ENCODE measurements at places on chromosomes 12 and 14.

DNA sequence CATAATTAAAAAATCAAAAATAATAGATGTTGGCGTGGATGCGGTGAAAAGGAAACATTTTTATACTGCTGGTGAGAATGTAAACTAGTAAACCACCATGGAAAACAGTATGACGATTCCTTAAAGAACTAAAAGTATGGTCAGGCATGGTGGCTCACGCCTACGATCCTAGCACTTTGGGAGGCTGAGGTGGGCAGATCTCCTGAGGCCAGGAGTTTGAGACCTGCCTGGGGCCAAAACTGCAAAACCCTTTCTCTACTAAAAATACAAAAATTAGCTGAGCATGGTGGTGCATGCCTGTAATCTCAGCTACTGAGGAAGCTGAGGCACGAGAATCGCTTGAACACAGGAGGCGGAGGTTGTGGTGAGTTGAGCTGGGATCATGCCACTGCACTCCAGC is 195.7 kb upstream of the BMP4 start:
- DNase-seq = no peak

DNA sequence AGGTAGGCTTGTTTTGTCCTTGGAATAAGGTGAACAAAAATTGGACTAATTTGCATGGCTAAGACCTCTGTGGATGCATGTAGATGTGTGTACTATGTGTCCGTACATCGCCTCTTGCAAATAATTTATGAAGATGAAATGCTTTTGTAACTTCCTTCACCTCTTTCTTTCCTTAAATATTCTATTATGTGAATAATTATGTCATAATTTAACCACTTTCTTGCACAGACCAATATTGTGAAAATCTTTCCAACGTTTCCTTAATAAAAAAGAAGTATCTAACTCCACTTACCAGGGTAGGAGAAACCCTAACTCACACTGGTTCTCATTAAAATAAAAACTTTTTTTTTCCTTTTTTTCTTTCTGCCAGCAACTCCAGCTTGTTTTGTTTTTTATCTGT is 4.0 kb downstream of the NANOG start:
- no peak for DNase-seq

DNA sequence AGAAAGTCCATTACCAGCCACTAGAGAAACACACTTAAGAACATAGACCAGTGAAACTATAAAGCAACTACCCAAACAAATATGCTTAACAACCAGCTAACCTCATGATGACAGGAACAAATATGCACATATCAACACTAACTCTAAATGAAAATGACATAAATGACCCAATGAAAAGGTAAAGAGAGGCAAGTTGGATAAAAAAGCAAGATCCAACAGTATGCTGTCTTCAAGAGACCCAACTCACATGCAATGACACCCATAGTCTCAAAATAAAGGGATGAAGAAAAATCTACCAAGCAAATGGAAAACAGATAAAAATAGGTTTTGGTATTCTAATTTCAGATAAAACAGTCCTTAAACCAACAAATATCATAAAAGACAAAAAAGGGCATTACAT is 77.8 kb downstream of the TMTC3 start:
- DNase-seq = no peak

- DNase-seq = no peak
Measured at GRCh38 chr12:94170690-94171594, 22.6 kb downstream of the PLXNC1 start.

- no peak for DNase-seq
Measured at GRCh38 chr12:30805959-30806358, 51.2 kb upstream of the CAPRIN2 start.

DNA sequence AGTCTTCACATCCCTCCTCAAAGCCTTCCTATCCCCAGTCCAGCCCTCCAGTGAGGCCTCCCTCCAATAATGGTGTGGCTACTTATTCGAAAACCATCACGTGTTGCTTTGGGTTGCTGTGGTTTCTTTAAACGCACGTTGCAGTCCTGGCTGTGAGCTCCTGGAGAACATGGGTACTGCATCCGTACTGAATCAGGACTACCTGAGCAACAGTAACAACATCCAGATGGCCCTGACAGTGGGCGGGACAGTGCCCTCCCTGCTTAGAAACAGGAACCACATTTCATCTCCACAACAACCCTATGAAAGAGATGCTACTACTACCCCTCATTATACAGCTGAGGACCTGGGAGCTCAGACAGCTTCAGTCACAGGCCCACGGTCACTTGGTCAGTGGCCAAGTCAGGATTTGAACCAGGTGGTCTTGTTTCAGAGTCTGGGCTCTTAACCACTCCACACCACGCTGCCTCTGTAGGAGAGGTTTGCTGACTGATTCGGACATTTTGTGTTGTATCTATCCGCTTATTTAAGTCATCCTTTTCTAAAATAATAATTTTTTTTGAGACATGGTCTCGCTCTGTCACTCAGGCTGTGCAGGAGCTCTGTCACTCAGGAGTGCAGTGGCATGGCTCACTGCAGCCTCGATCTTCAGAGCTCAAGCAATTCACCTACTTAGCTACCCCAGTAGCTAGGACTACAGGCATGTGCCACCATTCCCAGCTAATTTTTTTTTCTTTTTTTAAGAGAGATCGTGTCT is 104.8 kb downstream of the DPF3 start:
- no peak for DNase-seq

DNA sequence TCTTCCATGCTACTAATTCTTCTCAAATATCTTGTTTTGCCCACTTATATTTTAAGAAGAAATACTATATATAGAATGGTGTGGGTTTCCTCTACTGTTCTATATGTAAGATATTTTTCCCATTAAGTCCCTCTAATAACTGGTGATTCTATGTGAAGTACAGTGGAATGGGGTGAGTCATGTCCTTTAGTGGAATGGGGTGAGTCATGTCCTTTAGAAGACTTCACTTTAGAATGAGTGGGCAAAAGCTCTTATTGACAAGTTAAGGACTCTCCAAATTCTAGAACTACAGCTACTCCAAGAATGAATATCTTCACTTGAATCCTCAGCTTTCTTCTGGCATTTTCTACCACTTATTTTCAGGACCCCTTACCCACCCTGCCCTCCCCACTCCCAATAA is 349.9 kb downstream of the ETNK1 start:
- DNase-seq = peak; percentile 30

DNA sequence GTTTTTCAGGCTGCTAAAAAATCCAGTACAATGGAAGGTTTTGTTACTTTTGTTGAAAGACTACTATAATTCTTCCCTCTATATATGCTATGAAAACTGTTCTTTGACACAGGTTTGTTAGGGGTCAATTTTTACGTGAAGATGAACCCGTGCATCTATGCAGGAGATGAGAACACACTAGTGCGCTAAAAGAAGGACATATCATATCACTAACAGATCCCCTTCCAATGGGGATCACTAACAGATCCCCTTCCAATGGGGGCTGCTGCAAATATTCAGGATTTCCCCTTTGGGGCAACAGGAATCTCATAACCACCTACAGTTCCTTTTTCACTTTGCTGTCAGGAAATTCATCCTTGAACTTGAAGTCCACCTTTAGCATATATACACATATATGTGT is 75.1 kb downstream of the CLMN start:
- no peak for DNase-seq

GRCh38 chr12:95940514-95940913 is 1.9 kb downstream of the CCDC38 start:
- no peak for DNase-seq

GRCh38 chr12:34406228-34406995 is 384.1 kb downstream of the ALG10 start:
- no peak for DNase-seq

- no peak for DNase-seq
Measured at GRCh38 chr12:117967512-117967911, 1.3 kb downstream of the KSR2 start.

DNA sequence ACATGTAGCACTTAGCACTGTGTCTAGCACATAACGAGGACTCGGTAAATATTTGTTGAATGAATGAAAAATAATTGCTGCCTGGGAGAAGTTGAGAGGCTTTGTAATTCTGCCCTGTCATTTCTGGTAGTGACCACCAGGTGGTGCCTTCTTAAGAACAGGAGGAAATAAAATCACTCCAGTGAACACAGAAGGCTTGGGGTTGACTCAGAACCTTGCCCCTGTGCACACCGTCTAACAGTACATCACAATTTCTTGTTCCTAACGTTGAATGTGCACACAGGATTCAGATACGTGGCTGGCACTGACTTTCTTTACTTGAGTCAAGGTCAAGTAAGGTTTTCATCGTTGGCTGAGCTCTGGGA is 91.8 kb downstream of the RGS6 start:
- peak; percentile 58 for DNase-seq

DNA sequence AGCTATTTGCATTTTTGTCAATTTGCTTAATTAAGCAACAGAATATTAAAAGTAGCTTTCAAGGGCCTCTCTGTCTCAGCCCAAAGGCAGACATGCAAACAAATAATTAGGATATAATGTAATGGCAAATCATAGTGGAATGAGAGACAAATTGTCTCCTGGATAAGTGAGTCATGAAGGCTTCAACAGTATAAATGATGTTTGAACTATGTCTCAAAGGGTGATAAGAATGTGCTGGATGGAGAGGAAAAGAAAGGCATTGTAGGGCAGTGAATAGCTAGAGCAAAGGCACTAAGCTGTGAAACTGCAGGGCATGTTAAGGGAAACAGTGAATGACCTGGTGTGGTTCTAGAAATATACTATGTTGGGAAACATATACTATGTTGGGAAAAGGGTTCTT is 53.5 kb upstream of the PPP1R12A start:
- no peak for DNase-seq

DNA sequence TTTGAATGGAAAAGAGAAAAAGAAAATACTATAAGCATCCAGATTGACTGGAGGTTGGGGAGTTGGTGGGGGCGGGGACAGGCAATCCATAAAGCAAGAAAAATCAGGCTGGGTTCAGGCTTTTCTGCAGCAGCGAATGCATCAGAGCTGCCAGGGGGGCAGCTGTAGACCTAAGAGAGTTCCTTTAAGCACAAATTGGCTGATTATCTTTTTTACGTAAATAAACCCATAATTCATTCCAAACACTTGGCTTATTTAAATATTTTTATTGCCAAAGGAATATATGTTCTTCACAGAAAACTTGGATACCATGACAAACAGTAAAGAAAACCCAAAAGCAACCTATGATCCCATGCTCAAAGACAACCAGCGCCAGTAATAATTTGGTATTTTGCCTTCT is 10.2 kb downstream of the BDKRB2 start:
- no peak for DNase-seq

- DNase-seq = peak; percentile 96
Measured at GRCh38 chr12:89333564-89334252, 18.6 kb downstream of the DUSP6 start.

DNA sequence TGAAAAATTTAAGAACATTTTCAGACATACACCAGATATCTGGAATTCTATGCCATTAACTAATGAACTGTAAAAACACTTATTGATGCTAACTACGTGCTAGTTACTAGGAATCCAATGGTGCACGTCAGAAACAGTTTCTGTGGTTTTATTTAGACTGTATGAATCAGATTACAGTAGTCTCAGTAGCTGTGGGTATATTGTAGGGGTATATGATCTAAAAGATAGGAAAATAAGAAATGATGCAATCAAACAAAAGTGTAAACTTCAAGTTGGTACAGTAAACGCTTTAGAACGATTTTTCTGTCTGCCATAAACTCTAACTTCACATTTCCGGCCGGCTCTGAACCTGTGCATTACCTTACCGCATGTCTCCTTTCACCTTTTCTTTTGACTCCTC is 2.3 kb downstream of the ABCC9 start:
- no peak for DNase-seq

DNA sequence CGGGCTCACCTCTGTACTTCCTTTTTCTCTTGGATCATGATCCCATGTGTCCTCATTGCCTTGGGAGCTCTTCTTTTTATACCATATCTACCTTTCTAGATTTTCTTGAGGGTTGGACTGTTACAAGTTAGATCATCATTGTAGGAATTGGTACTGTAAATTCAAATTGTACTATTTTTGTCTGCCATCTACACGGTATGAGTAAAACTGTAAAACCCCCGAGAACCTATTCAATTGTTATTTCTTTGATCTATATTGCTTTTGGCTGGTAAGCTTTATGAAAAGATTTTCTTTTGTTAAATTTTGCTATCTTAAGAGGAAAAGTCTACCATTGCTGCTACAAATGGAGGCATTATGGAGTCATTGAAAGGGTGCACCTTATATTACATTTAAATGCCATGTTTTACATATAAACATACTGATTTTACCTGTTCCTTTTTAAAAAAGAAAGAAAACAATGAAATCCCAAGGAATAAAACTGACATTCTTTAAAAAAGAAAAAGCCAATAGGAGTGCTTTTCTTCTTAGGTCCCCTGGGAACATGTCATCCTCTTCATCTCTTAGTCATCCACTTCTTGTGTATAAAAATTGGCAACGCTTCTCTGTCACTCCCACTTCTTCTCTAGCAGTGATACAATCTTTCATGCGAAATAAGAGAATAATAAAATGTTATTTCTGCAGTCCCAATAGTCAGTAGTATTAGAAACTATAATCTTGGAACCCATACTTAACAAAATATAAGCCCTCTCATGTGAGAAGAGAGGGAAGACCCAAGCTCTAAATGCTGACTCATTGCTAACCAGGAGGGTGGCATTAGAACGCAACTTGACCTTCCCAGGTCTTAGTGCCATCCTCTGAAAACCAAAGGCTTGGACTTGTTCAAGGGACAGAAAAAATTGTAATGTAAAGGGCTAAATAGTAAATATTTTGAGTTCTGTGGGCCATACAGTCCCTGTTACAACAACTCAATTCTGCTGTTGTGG is 20.4 kb downstream of the RGS6 start:
- peak; percentile 2 for DNase-seq

GRCh38 chr14:56797003-56797568 is 13.2 kb downstream of the OTX2 start:
- DNase-seq = no peak

DNA sequence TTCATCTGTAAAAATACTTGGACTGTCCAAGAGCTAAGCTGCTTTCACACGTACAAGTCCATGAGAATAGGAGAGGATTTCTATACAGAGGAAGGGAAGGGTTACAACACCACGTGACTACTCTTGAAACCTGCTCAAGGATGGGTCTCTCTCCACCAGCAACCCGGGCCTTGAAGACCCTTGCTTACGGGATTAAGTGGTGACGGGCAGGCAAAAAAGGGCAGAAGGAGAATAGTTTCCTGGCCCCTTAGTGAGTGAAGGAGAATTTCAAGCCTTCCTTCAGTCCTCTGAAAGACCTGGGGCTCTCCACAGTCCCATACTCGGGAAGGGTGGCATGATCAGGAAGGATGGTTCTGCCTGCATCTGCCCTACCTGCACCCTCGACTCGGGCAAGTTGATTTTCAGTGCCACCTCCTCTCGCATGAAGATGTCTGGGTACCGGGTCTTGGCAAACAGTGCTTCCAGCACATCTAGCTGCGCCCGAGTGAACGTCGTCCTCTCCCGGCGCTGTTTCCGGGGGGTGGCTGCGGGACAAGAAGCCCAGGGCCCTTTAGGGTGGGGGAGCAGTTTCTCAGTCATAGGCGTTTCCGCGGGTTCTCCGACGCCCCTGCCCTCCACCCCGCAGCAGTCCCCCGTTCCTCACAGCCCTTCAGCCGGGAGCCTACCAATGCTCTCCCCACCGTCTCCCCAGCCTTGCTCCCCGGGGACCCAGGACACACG is 6.3 kb downstream of the OTX2 start:
- no peak for DNase-seq
